ENCODE measurements at places on chromosomes 6 and 20.

DNA sequence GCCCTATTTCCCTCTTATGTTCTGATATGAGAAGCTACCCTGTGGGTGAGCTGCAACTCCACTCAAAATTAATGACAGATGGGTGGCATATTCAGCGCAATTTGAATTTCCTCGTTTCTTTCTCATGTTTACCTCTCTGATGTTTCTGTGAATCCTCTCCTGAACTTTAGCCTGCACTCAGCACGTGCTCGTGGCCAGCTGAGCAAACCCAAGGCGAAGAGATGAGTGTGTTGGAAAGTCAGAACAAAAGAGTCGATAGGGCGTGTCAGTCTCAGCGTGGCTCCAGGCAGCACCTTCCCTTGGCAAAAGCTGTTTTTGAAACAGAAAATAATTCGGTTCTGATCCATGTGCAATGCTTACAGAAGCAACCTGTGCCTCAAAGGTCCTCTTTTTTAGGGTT is 226.1 kb upstream of the GMDS start:
- DNase-seq, result no peak

DNA sequence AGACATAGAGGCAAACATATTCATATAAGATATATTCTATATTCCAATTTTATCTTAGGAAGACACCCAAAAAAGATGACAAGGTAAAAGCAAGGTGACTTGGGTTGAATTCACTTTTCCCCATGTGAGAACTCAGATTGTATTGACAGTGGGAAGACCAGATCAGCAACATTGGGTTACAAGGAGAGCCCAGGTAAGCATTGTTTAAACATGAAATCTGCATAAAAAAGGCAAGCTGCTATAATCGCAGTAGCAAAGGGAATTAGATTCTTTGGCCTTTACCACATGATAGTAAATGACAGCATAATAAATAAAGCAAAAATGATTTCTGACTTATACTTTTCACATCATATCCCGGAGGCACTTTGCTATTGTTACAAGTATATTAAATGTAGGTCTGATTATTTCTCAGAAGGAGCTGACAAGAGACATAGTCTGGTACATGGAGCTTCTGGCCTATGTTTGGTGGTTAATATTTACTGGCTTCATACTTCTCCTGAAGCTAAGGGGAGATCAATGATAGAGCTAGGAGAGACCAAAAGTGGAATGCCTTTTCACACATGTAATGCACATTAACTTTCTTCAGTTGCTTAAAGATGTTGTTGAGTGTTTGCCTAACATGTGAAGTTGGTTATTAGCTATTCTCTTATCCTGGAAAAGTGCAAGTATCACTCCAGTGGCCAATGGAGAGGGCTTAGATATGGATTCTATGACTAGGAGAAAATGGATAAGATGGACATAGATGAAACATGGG is 53.1 kb upstream of the EEF1E1 start:
- no peak for DNase-seq

DNA sequence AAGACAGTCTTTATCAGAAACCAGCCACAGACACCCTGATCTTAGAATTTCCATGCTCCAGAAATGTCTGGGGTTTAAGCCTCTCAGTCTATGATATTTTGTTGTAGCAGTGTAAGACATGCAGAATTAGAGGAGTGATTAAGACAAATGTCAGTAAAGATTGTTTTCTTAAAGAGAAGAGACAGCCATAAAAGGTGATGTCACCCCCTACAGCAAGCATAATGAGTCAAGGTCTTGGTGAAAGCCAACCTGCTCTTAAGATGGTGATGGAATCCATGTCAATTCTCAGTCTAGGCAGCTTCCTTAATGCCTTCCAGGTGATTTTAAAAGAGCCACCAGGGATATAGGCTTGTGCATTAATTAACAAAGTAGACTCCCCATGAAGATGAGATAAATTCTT is 849.9 kb upstream of the EPHA7 start:
- DNase-seq, result no peak

DNA sequence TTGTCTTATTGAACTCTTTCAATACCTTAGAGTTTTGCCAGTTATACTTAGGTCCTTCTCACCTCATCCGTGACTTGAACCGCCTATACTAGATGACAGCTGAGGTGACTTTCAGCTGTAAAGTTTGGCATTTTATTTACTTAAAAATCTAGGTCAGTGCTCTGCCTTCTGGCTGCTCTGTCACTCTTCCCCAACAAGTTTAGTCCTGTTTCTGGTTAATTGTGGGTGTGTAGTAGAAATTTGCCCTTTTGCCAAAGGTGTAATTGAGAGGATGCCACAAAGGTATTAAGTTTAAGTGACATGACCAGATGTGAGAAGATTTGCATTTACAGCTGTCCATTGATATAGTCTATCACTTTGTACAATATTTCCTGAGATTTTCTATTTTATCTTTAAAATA is 106.2 kb downstream of the FARS2 start:
- no peak for DNase-seq

GRCh38 chr6:2669067-2669700 is 81.5 kb downstream of the MYLK4 start:
- no peak for DNase-seq

GRCh38 chr20:62132421-62132820 is 10.1 kb downstream of the LSM14B start:
- DNase-seq, result no peak

GRCh38 chr6:158707120-158707820 is 57.4 kb downstream of the SYTL3 start:
- no peak for DNase-seq

GRCh38 chr6:161891542-161891941 is 617.7 kb upstream of the AGPAT4 start:
- DNase-seq, result no peak

- DNase-seq, result no peak
These were observed 329.8 kb upstream of the EPHA7 start for GRCh38 chr6:93749191-93749590.

DNA sequence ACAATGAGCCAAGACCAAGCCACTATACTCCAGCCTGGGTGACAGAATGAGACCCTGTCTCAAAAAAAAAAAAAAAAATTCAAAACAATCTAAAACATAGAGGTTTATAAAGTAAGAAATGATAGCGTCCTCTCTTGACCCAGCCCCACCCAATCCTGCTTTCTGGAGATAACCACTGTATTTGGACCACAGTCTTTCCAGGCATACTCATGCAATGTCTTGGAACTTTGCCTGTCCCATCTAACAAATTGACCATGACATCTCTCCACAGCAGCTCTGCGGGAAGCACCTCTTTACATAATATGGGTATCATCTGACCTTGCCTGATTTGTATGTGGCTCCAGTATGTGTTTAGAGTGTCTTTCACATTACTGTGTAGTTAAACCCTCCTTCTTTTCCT is 9.1 kb upstream of the SHLD1 start:
- no peak for DNase-seq

- DNase-seq, result no peak
These were observed 31.0 kb upstream of the PCMTD2 start for GRCh38 chr20:64224351-64225170.

GRCh38 chr6:26401389-26401986 is 587 bp upstream of the BTN3A1 start:
- no peak for DNase-seq

- DNase-seq, result no peak
These were observed 6.4 kb downstream of the GTF2H5 start for GRCh38 chr6:158174514-158174913.

- DNase-seq, result no peak
These were observed 85.7 kb upstream of the F13A1 start for GRCh38 chr6:6405997-6406714.

DNA sequence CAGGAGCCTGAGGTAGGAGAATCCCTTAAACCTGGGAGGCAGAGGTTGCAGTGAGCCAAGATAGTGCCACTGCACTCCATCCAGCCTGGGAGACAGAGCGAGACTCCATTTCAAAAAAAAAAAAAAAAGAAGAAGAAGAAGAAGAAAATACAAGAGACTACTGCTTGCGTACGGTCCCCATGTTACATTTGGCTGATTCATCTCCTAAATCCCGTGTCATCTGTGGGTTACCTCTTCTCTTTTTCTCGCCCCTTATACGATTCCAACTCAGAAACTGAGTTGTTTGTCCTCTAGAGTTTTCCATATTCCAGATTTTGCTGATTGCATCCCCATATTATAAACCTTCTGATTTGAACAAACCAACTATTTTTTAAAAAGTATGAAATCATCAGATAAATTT is 62.4 kb upstream of the NELFCD start:
- DNase-seq, result no peak

DNA sequence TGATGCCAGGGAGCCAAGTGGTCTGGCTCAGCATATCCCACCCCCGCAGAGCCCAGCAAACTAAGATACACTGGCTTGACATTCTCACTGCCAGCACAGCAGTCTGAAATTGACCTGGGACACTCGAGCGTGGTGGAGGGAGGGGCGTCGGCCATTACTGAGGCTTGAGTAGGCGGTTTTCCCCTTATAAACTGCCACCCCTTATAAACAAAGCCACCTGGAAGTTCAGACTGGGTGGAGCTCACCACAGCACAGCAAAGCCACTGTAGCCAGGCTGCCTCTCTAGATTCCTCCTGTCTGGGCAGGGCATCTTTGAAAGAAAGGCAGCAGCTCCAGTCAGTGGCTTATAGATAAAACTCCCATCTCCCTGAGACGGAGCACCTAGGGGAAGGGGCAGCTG is 19.4 kb downstream of the TINAG start:
- DNase-seq, result no peak

DNA sequence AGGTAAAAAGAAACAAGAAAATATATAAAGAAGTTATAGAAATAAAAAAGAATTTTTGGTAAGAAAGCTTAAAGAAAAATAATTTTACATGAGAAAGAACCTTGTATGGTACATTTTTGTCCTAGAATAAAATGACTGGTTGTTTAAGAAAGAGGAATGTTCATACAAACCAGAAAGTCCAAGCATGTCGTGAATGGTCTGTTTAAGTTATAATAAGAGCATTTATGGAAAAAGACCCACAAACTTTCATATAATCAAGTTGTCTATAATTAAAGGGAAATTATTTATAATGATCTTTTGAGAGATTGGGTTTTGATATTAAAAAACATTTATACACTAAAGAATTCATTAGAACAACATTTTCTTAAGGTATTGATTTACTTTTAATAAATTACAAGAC is 27.8 kb upstream of the FAM110A start:
- DNase-seq, result no peak

All from activated CD4-positive, alpha-beta T cell treated with anti-CD3 and anti-CD28 coated beads, Interleukin-2, amount 50 U/mL, for 48 hours (primary cell).